ENCODE measurements at places on chromosomes 13 and 19. TPM values are rescaled to one million over a fixed set of nuclear protein-coding genes. Genes with fewer than 3 reads are reported as not detected.

The OR10H5 gene
- total RNA-seq: not detected

The FLT3LG gene
- 3.8 TPM for total RNA-seq

The CGB5 gene
- not detected for total RNA-seq

The SGCG gene
- total RNA-seq: 0.15 TPM

DNA sequence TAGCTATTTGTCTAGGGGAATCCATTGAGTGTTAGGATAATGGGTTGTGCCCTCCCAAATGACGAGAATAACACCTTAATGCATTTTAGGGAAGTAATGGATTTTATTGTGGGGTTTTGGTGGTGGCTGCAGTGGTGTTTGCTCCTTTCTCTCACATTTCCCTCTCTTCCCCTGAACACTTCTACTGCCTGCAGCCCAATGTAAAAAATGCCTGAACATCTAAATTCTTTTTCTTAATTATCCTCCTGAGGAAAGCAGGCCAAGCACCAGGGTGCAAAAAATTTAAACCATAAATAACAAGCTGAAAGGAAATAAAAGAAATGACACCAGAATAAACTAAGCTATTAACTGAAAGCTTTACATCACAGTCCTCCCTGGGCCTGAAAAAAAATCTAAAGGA lies 57.3 kb upstream of the PCDH8 start:
- DNase-seq: no peak
- H3K4me1 ChIP-seq: no peaks in the 10 kb centered on the region
- peaks cover 39% of the 10 kb centered on the region for H3K27me3 ChIP-seq
- no peaks in the 10 kb centered on the region for H3K36me3 ChIP-seq
